ENCODE measurements at places on chromosomes 11 and 22. TPM values are rescaled to one million over a fixed set of nuclear protein-coding genes. Genes with fewer than 3 reads are reported as not detected.

APOBEC3B gene
- 17.9 TPM for total RNA-seq

CELSR1 gene
- total RNA-seq = 0.44 TPM

SPDYC gene
- not detected for total RNA-seq

BIRC3 gene
- 101 TPM for total RNA-seq

Measured in activated T-helper 1 cell treated with anti-CD3 and anti-CD28 coated beads, Interleukin-12 subunit alpha, Interleukin-12 subunit beta, Interleukin-2, Interleukin-4 antibody, amounts not matched to agents 30 ng/mL and 10 ng/mL and 1 ng/mL, durations not matched to agents 14 hours and 24 hours and 36 hours (primary cell).